ENCODE measurements at places on chromosomes 1 and 21.

DNA sequence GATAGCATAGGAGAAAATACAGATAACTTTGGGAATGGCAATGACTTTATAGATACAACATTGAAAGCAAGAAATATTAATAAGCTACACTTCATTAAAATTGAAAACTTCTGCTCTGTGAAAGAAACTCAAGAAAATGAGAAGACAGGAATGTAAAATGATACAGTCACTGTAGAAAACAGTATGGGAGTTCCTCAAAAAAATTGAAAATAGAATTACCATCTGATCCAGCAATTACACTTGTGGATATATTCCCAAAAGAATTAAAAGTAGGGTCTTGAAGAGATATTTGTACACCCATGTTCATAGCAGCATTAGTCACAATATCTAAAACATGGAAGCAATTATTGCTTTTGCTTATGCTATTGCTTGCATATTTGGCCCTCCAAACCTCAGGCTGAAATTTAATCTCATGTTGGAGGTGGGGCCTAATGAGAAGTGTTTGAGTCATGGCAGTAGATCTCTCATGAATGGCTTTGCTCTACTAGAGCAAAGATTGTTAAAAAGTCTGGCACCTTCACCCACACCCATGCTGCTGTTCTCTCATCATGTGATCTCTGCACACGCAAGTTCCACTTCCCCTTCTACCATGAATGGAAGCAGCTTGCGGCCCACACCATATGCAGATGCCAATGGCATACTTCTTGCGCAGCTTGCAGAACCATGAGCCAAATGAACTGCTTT, 15.3 kb upstream of the AHCYL1 start:
- no peak for DNase-seq

DNA sequence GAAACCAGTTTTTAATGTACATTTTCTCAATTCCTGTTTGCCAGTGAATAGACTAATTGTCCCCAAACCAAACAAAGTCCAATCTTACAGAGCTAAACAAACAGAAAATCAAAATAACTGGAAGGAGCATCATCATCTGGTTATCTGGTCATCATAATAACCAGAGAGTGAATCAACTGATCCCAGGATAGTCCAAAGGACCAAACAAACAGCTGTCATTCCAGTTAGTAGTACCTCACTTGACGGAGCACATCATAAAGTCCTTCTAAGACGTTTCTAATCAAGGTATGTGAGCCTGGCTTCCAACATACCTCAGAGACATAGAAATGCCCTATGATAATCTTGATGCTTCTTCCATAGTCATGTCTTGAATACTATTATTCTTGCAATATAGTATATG, 240.5 kb downstream of the LTN1 start:
- DNase-seq, result no peak

DNA sequence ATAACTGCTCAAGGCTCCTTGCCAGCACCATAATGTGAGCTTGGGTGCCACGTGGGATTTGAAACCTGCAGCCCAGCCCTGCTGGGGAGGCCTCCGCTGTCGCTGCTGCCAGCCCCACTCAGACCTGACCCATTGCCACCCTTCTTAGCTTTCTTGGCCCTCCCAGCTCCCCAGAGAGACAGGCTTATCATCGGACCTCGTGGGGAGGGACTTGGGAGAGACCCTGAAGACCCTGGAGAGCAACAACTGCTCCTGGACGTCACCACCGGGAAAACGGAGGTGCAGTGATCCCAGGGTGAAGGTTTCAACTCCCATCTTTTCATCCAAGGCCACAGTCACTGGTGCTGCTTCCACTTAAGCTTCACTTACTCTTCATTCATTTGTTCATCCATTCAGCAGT, 596.1 kb downstream of the PTPRU start:
- DNase-seq, result no peak

DNA sequence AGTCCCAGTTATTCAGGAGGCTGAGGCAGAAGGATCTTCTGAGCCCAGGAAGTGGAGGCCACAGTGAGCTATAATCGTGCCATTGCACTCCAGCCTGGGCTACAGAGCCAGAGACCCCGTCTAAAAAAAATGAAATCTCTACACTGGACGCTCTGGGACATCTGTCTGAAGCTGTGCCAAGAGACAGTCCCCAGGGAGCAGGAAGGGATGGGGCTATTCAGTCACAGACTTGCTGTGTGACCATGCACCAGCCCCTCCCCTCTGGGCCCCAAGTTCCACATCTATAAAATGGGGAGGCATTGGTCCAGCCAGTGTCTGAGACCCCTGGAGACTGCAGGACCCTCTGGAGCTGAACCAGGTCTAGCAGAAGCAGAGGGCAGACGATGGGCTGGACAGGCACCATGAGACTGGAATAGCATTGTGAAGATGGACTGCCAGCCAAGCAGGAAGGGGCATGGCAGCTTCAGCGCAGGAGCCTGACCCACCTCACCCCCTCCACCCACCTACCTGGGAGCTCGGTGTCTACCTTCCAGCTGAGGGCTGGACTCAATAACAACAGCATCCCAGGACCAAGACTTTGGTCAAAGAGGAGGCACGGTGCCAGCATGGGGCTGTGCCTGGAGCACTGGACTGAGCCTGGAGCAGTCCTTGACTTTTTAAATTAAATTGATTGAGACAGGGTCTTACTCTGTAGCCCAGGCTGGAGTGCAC, 1.4 kb downstream of the TMEM54 start:
- no peak for DNase-seq

GRCh38 chr21:42010507-42011495, 641 bp upstream of the ZBTB21 start:
- no peak for DNase-seq

GRCh38 chr1:54335011-54335754, 71.0 kb downstream of the SSBP3 start:
- no peak for DNase-seq

GRCh38 chr1:28510273-28510969, 4.6 kb downstream of the RCC1 start:
- DNase-seq, result no peak

GRCh38 chr1:182995894-182996293, 27.3 kb upstream of the LAMC1 start:
- no peak for DNase-seq

DNA sequence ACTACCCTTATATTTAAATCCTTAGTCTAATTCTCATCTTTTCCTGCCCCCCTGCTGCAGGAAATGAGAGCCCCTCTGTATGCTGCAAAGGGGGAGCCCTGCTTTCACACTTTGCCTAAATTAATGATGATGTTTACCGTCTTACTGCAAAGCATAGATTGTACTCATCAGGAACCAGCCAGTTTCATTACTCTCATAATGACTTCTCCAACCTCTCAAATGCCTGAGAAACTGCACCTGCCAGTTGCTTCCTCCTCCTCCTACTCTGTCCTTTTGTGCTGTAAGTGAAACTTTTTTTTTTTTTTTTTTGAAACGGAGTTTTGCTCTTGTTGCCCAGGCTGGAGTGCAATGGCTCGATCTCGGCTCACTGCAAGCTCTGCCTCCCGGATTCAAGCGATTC, 101.7 kb downstream of the ADSS2 start:
- no peak for DNase-seq

DNA sequence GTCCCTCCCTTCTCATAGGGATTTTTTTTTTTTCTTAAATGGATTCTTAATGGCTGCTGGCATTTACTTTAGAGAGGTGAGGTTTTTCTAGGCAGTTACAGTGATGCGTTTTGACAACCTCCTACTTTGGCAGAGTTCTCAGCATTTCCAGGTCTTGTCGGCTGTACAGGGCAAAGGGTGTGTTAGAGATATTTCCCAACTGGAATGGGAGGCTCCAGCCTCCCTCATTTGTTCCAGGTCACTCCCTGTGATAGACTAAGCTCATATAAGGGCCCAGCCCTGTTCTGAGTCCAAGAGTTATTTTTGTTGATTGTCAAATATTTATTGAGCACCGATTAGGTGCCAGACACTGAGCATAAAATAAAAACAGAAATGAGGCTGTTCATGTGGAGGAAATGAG, 7.6 kb upstream of the XKR8 start:
- DNase-seq, result no peak

DNA sequence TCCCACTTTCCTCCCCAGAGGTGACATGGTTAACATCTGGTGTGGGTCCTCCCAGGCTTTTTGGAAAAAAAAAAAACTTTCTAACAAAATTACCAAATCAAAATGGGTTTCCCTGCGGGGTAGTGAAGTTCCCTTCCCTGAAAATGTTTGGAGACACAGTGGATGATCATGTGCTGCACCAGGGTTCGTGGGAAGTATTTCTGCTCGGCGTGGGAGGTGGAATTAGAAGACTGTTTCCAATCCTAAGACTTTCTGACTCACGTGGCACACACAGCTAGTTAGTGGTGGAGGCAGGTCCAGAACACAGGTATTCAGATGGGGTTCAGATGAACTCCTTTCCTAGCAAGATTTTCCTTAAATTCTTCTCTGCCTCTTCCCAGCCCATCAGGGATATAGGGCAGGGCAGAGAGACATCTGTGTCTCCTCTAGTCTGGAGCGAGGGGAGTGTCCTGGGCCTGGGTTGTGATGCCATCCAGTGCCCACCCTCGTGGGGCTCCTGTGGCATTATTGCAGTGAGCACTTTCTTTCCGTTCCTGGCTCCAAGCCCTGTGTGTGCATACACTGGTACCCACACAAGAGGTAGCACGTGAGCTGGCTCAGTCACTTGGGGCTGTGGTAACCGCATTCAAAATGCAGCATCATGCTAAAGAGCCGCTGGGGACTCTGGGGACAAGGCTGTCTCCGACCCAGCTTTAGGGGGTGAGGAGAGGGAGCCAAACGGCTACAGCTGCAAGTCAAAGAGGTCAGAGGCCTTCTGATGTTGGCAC, 27.5 kb downstream of the KCNC4 start:
- no peak for DNase-seq

DNA sequence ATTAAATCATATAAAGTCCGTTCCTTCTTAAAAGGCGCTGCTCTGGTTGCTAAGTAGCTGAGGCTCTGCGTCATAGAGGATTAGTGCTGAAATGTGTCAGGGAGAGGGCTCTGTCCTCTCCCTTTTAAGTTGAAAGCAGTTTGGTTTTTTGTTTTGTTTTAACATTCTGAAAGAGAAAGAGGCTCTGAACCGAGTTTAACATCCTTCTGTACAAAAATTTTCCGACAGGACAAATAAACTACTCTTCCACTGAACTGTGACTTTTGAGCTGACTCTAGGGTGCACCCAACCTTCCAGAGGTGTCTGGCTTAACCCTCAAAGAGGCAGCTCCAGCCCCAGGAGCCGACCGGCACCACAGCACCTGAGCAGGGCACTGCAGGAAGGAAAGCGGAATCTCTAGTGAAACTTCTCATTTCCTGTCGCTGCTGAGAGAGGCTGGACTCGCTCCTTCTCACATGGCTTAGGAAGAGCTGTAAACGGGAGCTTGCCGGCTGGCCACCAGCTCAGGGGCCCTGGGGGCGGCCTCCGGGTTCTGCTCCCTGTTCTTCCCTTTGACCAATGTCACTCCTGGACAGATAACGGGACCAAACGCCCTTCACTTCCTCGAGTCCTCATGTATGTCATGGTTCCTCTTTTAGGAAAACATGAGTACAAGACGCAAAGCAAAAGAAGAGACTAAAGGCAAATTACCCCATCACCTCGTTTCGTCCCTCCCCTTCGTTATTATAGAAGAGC, 1.2 kb downstream of the VAV3 start:
- DNase-seq, result no peak

GRCh38 chr1:7967651-7968050, 6.1 kb downstream of the PARK7 start:
- no peak for DNase-seq

GRCh38 chr1:240987928-240988327, 369.1 kb downstream of the RGS7 start:
- no peak for DNase-seq

GRCh38 chr1:166507347-166507746, 331.9 kb upstream of the POGK start:
- no peak for DNase-seq

DNA sequence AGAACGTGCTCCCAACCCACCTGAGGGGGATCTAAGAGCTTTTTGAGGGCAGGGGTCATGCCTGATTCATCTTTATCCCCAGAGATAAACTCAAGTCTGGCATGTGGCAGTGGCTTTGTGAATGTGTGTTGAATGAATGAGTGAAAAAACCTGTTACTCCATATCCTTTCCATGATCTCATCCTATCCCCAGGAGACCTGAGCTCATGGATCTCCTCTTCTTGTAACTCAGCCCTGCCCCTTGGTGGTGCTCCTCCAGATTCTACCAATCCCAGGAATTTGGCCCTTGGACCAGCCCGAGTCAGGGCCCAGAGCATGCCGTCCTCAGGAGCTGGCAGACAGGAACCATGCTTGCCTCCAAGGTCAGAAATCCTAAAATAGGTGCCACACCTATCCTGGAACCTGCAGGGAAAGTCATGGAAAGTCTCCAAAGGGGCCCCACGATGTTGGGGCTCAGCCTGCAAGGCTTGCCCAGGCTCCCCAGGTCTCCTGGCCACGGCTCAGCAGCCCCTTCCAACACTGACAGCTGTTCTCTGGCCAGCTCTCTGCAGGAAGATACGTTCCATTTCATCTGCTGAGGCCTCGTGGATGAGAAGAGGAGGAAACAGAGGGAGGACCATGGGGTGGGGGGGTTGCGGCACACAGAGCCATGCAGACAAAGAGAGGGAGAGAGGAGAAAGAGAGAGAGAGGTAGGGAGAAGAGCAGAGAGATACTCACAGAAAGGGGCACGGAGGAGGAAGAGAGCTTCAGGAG, 214.6 kb downstream of the TRABD2B start:
- no peak for DNase-seq

GRCh38 chr1:37480581-37481288, 6.4 kb downstream of the ZC3H12A start:
- DNase-seq, result no peak

DNA sequence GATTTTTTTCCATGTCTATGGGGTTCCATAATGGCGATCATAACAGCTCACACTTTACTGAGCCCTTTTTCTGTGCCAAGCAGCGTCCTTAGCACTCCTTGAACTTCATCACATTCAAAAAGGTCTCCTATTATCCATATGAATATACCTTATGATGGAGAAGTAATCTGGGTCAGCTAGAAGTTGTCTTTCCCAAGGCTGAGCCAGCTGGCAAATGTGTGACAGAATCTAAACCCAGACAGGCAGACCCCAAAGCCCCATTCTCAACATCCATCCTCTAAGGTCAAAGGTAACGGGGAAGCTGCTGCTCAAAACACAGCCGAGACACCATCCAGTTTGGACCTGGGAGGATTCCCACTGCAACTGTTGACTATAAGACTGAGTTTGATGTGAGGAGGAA, 249.6 kb downstream of the PRDM2 start:
- DNase-seq, result no peak

GRCh38 chr1:229199261-229200243, 71.4 kb upstream of the RAB4A start:
- no peak for DNase-seq

- no peak for DNase-seq
Observed at GRCh38 chr1:155060736-155061135, 2.8 kb upstream of the EFNA4 start.

DNA sequence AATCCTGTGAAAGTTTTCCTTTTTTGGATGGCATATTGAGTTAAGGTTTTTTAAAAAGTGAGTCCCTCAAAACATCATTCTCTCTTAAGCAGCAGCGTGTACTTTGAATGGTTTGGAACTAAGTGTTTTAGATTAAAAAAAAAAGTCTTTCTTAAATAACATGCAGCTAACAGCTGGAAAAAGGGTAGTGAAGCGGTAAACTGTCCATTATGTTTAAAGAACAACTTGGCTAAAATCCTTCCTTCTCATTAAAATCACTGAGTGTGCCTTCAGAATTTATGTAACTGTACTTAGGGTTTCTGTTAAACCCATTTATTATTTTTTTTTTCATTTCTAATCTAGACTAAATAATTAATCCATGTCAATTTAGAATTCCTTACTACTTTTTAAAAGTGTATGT, 254.2 kb upstream of the ADAMTS5 start:
- DNase-seq, result no peak

- no peak for DNase-seq
Observed at GRCh38 chr1:229164836-229165735, 105.8 kb upstream of the RAB4A start.

- DNase-seq, result no peak
Observed at GRCh38 chr1:26203642-26204318, 13.4 kb downstream of the CATSPER4 start.
